ENCODE measurements at places on chromosomes 7 and 10.

DNA sequence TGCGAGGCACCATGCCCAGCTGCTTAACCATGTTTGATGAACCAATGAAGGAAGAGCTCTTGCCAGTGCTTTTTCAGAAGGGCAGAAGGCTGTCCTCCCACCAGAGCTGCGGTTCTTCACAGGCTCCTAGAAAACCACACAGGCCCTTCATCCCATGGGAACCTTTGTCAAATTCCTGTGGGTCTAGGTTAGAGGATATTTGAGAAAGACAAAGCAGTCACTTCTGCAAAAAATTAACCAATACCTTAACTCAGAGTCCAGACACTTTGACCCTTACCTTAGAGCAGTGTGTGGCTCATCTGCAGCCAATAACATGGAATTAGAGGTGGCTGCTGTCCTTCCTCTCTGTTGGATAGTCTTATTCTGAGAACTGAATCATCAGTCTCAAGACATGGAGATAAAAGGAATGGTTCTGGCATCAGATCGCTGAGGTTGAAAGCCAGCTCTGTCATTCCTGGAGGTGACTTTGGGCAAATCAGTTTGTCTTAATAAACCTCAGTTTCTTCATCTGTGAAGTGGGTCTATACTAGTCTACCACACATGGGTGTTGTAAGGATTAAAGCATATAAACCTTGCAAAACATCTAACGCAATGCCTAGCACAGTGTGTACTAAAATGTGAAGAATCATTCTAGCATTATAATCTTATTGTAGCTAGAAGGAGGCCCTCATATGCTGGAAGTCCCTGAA, 65.1 kb upstream of the PIP4K2A start:
- no peak for DNase-seq

DNA sequence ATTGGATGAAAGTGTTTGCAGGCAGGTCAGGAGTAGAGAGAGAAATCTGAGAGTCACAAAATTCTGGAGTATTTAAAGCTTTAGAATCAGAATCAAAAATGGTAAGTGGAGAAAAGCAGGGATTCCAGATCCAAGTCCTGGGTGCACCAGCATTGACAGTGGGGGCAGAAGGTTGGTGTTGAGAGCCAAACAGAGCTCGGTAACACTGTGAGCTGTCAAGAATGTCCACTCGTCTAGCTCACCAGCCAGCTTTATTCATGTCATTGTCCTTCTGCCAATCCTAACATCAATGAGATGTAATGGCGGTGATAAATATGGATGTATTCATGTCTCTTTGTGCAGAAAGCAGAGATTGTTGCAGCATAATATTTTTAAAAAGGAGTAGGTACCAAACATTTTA, 128.8 kb downstream of the KLF6 start:
- no peak for DNase-seq

- no peak for DNase-seq
Observed at GRCh38 chr7:155897758-155898386, 85.6 kb upstream of the SHH start.

- no peak for DNase-seq
Observed at GRCh38 chr10:50851884-50852671, 33.3 kb downstream of the A1CF start.

DNA sequence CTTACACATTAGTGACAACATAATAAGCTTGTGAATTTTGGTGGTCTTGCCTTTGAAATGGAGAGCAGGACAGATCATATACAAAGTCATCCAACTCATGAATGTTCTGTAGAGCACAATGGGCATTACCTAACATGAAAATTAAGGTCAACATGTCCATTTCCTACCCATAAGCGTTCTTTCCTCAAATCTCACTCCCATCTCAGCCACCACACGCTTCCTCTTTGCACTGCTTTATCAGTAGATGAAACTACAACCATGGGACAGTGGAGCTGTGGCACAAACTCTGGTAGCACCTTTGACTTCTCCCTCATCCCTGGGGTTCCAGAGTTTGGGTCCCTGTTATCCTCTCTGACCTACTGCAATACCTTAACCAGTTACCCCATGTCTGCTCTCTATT, 2.2 kb downstream of the PON2 start:
- DNase-seq = no peak

DNA sequence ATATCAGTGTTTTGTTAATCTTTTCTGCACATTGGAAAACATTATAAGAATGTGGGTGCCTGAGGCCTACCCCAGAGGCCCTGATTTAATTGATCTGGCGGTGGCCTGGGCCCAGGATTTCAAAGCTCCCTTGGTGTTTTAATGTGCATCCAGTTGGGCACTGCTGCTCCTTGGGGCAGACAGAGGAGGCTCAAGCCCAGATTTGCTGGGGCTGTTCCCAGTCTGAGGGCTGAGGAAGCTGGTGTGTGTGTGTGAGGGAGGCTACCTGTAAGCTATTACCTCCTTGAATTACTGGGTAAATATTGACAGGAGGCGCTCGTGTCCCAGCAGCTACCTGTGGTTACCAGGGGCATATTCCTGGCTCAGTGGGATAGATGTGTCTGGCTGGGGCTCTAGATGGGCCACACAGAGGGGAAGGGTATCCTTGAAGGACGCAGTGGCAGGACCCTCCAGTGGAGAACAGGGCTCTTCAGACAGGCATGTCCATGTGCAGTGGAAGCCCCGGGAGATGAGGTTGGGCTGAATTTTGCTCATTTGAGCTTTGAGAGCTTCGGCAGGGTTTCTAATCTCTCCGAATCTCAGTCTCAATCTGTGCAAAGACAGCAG, 975.4 kb upstream of the ZNF722 start:
- no peak for DNase-seq

- DNase-seq = peak; percentile 33
Observed at GRCh38 chr10:112307358-112308124, 24.3 kb downstream of the TECTB start.

DNA sequence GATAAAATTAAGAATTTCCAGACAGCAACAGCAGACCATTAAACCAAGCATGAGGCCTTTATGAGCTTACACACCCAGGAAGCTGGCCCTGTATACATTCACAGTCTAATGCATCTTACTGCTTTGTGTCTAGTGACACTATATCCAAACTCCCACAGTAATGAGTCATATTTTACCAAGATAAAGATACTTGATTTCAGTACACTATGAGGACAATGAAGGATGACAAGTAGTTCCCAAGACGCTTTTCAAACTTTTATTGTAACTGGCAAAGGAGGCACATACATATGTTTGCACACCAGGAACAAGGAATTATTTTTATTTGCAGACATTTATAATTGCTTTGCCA, 148.0 kb downstream of the TSPAN12 start:
- DNase-seq = no peak

DNA sequence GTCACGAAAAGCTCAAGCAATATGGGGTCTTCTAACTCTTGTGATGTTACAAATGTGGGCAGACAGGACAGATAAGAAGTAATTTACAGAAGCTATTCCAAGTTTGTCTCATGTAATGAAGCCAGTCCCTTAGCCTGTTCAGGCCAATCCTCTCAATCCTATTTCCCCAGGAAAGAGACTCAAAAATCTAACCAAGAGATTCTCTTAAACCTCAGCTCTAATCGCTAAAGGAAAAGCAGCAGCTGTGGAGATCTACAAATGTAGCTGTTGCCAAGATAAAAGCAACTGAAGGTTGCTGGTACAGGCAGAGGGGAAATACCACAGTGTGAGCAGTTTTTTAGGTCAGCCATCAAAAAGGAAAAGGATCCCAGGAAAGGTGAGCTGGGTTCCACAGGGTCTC, 39.3 kb downstream of the ANK3 start:
- no peak for DNase-seq

DNA sequence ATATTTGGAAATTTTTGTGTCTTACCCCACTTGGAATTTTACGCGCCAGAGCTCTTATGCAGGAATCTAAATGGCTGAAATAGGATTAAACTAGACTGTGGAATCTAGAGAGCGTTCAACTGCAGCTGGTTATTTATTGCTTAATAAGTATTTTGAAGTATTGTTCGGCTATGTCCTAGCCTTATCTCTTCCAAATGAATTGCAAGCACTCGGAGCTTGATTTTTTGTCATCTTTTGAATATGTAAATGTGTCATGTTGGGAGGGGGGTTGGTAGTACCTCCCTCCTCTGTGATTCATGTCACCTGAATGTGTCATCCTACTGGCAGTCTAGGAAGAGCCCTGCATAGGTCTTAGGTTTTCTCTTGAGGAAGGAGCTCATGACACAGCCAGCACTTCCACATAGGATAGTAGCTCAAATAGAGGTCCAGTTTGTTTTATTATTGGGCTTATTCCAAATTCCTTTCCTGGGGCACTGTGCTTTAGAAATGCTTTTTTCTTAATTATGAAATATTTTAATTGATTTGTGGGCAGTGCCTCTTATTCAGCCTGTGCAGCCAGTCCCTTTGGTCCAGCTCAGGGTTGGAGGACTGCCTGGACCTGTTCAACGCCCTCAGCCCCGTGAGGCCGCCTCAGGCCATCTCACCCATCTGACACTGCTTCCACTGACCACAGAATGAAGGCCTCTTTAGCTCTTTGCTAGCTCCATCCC, 22.5 kb upstream of the TRIL start:
- no peak for DNase-seq

- no peak for DNase-seq
Observed at GRCh38 chr7:117164620-117165019, 158.2 kb downstream of the WNT2 start.

DNA sequence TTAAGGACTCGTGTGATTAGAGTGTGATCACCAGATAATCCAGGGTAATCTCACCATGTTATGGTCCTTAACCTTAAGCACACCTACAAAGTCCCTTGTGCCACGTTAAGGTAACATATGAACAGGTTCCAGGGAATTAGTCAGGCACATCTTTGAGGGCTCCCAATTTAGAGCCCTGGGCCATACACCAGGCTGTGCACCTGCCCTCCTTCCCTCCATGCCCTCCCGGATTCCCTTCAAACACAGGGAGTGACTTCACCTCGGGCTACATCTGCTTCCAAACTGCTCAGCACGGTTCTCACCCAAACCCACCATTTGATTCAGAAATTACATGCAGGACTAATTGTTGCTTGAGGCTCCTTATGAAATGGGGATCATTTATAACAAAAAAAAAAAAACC, 93.9 kb upstream of the HABP2 start:
- DNase-seq = no peak

DNA sequence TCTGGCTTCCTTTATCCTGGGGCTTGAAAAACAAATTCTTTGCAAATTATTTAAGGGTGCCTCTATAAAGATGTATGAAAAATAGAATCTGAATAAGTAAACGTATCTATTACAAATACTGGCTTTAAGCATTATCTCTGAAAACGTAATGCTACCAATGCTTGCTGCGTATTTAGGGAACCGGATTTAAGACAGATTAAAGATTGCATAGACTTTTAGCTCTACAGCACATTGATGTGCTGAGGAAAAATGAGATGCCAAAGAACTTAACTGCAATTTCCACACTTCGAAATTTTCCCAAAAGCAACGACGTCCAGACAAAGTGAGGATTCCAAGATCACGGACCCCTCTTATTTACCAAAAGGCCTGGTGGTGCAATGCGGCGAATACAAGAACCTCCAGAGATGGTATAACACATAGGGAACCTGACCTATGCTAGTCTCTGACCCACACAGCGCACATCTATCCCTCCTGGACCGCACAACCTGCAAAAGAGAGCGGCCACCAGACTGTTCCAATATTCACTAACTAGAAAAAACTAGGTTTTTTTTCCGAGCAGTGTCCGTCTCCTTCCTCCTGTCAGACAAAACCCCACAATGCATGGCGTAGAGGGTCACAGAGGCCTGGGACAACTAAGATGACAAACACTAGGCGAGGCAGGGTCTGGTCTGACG, 34.3 kb upstream of the PHF14 start:
- DNase-seq = peak; percentile 17

DNA sequence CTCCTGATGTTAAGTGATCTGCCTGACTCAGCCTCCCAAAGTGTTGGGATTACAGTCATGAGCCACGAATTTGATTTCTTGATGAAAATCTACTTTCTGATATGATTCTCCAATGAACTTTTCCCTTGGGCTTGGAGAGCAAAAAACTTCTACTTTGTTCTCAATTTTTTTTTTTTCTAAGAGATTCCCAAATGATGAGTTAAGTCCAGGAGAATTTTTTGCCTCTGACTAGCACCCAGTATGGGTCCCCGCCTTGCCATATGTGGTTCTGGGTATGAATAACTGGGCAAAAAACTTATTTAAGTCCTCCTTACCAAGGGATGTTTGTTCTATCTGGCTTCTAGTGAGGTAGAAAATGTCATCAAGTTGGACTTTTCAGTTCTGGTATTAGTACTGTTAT, 147.9 kb upstream of the LYZL1 start:
- no peak for DNase-seq

DNA sequence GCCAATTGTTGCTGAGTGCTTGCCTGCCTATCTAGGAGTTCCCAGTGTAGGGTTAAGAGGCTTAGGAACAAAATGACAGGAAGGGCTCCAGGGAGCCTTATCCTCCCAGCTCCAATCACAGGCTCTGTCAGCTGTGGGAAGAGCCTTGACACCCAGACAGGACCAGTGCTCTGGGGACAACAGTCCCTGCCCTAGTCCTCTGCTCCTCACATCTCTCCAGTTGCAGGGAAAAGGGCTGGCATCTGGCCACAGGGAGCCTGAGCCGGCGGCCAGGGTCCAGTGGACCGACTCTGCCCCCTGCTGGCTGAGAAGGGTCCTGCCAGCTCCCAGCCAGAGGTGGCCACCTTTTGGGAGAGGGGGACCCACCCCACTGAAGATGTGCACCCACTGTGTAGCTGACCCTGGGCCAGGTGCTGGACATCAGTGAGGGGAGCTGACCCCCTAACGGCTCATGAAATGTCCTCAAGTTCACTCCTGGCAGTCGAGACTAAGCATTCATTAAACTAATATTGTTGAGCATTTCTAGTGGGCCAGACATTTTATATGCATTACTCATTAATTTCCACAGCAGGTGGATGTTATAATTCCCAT, 17.6 kb downstream of the DNAJB12 start:
- DNase-seq = no peak

DNA sequence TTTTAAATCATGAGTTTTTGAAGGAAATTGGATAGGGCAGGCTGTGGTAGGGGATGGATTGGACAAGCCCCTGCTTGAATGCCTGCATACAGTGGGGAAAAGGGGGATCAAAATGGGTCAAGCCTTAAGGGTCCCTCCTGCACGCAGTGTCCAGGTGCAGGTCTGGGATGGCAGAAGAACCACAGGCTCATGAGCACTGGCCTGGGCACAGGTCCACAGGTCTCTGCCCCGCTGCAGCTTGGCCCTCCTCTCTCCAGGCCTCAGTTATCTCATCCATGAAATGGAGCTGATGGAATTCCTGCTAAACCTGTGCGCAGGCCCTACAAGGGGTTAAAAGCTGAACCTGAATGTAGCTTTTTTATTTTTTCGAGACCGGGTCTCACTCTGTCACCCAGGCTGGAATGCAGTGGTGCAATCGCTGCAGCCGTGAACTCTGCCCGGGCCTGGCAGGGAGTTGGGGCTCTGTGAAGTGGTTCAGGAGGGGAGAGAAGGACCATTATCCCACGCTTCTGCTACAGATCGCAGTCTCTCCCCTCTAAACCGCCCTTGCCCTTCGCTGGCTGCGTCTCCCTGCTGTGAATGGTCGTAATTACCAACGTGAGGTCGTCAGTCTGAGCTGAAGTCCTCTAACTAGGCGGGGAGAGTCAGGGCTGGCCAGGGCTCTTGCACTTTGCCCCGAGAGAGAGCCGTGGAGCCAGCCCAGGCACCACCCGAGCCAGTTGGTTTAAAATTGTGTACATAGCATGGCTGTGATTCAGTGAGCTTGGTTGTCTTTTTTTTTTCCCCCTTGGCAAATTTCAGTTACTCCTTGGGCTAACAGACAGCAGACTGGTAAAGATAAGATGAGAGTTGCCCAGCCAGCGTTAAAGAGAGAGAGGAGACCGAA, 77.5 kb upstream of the GTF2I start:
- no peak for DNase-seq

GRCh38 chr10:1328981-1329614, 272.9 kb downstream of the WDR37 start:
- peak; percentile 15 for DNase-seq

- peak; percentile 50 for DNase-seq
Observed at GRCh38 chr7:71165708-71166107, 33.8 kb downstream of the GALNT17 start.
